ENCODE measurements at places on chromosomes 4 and X.

GRCh38 chr4:154492288-154492687 is 689 bp upstream of the DCHS2 start:
- H3K36me3 ChIP-seq: no peaks in the 10 kb centered on the region
- peaks cover 10% of the 10 kb centered on the region for H3K27me3 ChIP-seq
- no peak for DNase-seq
- H3K4me1 ChIP-seq: peaks cover 26% of the 10 kb centered on the region
- H3K4me3 ChIP-seq: no peak overlapping the region

- H3K4me1 ChIP-seq: no peaks in the 10 kb centered on the region
- no peak overlapping the region for H3K27ac ChIP-seq
- no peak overlapping the region for H3K4me3 ChIP-seq
- no peaks in the 10 kb centered on the region for H3K27me3 ChIP-seq
Measured at GRCh38 chr4:183589461-183590099, 69.4 kb downstream of the RWDD4 start.

- DNase-seq: no peak
- no peak overlapping the region for H3K4me3 ChIP-seq
- H3K27ac ChIP-seq: no peak overlapping the region
- no peaks in the 10 kb centered on the region for H3K27me3 ChIP-seq
- no peaks in the 10 kb centered on the region for H3K36me3 ChIP-seq
Measured at GRCh38 chr4:134862116-134862515, 660.5 kb upstream of the PABPC4L start.

DNA sequence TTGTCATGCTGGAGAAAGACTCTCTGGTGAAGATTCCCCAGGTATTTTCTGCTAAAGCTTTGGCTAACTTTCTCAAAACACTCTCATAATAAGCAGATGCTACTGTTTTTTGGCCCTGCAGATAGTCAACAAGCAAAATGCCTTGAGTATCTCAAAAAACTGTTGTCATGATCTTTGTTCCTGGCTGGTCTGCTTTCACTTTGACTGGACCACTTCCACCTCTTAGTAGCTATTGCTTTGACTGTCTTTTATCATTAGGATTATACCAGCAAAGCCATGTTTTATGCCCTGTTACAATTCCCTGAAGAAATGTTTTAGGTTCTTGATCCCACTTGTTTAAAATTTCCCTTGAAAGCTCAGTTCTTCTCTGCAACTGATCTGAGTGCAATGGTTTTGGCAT is 231.5 kb downstream of the SLC7A11 start:
- H3K27me3 ChIP-seq: no peaks in the 10 kb centered on the region
- no peaks in the 10 kb centered on the region for H3K36me3 ChIP-seq
- H3K27ac ChIP-seq: no peak overlapping the region
- H3K4me1 ChIP-seq: no peaks in the 10 kb centered on the region
- DNase-seq: no peak

DNA sequence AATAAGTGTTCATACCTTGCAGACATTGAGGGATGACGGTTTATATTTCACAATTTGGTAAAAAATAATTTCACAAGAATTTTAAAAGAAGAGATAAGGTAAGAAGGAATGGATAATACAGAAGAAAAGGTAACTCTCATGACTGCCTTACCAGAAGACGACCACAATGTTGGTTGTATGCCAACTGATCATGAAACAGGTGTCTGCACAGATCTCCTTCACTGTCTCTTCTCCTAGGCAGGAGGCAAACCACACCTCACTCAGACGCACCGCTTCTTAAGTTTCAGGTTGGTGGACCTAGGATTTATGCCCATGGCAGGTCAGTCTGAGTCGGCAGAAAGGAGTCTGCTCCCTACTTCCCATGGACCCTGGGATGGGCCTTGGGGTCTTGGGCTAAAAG is 177.2 kb downstream of the VSIG4 start:
- no peaks in the 10 kb centered on the region for H3K36me3 ChIP-seq
- peaks cover 19% of the 10 kb centered on the region for H3K27me3 ChIP-seq
- H3K27ac ChIP-seq: no peak overlapping the region
- H3K4me1 ChIP-seq: peaks cover 2% of the 10 kb centered on the region
- H3K4me3 ChIP-seq: no peak overlapping the region

- DNase-seq: peak; percentile 33
- H3K36me3 ChIP-seq: no peaks in the 10 kb centered on the region
- no peaks in the 10 kb centered on the region for H3K27me3 ChIP-seq
- H3K27ac ChIP-seq: no peak overlapping the region
Measured at GRCh38 chrX:17527135-17527701, 152.2 kb downstream of the NHS start.

DNA sequence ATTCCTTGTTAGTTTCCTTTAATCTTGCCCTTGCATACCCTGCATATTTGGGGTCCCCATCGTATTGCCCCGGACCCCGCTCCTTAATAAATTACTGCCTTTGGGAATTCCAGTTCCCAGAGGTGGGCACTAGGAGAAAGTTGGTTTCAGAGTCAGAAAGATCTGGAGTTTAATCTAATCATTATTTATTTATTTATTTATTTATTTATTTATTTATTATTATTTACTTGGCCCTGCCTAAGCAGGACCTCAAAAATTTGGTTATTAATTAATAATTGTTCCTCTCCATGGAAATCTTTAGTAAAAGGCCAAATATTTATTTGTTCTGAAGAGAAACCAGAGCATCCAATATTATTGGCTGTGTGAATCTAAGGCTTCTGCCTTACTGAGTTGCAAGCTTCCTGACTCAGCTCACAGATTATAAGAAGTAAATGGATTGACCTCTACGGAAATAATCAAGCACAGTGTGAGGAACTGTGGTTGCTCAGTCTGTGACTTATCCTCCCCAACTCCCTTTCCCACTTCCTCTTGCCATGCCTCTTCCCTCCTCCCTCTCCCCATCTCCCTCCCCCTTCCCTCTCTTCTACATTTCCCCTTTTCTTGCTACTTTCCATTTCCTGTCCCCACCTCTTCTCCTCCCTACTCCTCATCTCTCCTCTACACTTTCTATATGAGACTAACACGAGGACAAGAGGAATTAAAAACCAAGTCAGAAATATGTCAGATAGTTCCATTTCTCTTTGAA is 61.5 kb upstream of the AP1S2 start:
- H3K4me1 ChIP-seq: peaks cover 9% of the 10 kb centered on the region
- no peak overlapping the region for H3K4me3 ChIP-seq
- no peaks in the 10 kb centered on the region for H3K36me3 ChIP-seq
- H3K27me3 ChIP-seq: no peaks in the 10 kb centered on the region

- H3K27ac ChIP-seq: no peak overlapping the region
- H3K4me1 ChIP-seq: no peaks in the 10 kb centered on the region
- DNase-seq: no peak
- H3K27me3 ChIP-seq: no peaks in the 10 kb centered on the region
- H3K4me3 ChIP-seq: no peak overlapping the region
Measured at GRCh38 chr4:110211770-110212061, 13.3 kb upstream of the ELOVL6 start.

GRCh38 chr4:42642101-42642797 is 14.7 kb downstream of the ATP8A1 start:
- H3K36me3 ChIP-seq: no peaks in the 10 kb centered on the region
- H3K4me1 ChIP-seq: peaks cover 23% of the 10 kb centered on the region
- no peak overlapping the region for H3K27ac ChIP-seq
- no peaks in the 10 kb centered on the region for H3K27me3 ChIP-seq
- DNase-seq: no peak

DNA sequence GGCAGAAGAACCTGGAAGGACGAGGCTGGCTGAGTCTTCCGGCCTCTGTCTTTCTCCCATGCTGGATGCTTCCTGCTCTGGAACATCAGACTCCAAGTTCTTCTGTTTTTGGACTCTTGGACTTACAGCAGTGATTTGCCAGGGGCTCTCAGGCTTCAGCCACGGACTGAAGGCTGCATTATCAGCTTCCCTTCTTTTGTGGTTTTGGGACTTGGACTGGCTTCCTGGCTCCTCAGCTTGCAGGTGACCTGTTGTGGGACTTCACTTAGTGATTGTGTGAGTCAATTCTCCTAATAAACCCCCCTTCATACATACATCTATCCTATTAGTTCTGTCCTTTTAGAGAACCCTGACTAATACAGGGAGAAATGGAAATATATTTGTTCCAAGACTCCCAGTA is 265.8 kb downstream of the PCDH18 start:
- H3K27me3 ChIP-seq: no peaks in the 10 kb centered on the region
- H3K27ac ChIP-seq: no peak overlapping the region
- H3K36me3 ChIP-seq: no peaks in the 10 kb centered on the region
- no peaks in the 10 kb centered on the region for H3K4me1 ChIP-seq

DNA sequence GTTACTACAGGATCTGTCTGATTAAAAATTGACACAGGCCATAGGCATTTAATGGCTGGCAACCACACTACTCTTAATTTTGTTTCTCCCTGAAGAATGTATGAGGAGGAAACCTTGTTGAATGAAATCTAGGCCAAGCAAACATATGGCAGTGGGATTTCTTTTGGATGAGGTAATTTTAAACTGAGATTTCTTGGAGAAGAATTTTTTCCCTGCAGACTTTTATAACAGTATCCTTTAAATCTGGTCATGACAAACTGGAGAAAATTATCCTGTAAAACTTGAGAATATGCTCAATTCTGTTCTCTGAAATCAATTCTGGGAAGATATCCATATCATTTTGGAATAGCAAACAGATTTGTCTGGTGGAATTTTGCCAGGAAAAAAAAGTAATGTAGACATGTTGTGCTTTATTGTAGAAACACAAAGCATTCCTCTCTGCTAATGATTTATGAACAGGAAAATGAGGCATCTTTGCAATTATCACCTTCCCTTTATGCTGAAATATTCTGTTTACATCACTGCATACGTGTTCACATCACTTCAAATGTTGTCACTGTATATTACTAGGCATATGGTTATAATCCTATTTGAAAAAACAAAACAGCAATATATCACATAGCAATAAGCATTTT is 108.3 kb upstream of the ARSJ start:
- no peaks in the 10 kb centered on the region for H3K27me3 ChIP-seq
- H3K36me3 ChIP-seq: no peaks in the 10 kb centered on the region
- no peaks in the 10 kb centered on the region for H3K4me1 ChIP-seq

GRCh38 chr4:32477518-32477917 is 1757.3 kb downstream of the PCDH7 start:
- no peaks in the 10 kb centered on the region for H3K27me3 ChIP-seq
- H3K4me3 ChIP-seq: no peak overlapping the region
- H3K36me3 ChIP-seq: no peaks in the 10 kb centered on the region
- no peaks in the 10 kb centered on the region for H3K4me1 ChIP-seq
- no peak for DNase-seq

DNA sequence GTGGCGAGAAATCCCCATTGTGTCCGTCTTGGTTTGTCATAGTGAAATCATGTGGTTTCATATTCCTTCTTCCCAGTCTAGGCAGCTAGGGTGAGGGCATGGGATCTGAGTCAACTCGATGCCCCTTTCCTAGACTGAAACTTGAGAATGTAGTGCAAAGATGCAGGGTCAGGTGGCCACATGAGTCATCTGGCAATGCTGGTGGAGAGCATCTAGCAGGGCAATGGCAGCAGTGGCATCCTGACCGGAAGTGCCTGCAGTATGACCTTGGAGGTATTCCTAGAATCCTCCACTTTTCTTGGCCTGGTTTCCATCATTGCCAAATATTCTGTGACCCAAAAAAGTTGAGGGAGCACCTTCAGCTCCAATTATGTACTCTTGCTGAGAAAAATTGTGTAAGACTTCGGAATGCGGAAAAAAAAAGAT is 39.1 kb upstream of the TMEM184C start:
- H3K36me3 ChIP-seq: no peaks in the 10 kb centered on the region

DNA sequence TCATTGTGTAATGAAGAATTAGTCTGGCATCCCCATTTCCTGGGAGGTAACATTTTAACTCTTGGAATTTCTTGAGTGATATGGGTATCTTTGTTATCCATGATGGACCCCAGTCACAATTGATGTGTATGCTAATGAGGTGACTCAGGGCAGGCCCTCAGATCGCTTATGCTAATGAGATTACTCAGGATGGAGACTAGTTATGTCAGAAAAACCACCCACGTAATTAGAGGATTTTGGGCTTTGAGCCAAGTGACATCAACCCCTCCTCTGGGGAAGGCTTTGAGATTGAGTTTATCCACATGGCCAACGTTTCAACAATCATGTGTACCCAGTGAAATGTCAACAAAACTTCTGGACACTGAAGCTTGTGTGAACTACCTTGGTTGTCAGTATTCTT is 772.7 kb downstream of the STPG2 start:
- H3K4me3 ChIP-seq: no peak overlapping the region
- no peaks in the 10 kb centered on the region for H3K27me3 ChIP-seq
- H3K27ac ChIP-seq: no peak overlapping the region
- no peaks in the 10 kb centered on the region for H3K36me3 ChIP-seq
- no peak for DNase-seq
- H3K4me1 ChIP-seq: no peaks in the 10 kb centered on the region

DNA sequence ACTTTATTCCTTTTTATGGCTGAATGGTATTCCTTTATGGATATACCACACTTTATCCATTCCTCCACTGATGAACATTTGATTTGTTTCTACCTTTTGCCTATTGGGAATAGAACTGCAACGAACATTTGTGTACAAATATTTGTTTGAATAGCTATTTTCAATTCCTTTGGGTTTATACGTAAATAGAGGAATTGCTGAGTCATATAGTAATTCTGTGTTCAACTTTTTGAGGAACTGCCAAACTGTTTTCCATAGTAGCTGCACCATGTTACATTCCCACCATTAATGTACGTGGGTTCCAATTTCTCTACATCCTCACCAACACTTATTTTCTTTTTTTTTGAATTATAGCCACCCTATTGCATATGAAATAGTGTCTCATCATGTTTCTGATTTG is 156.5 kb upstream of the ATP6AP2 start:
- no peaks in the 10 kb centered on the region for H3K27me3 ChIP-seq
- H3K4me1 ChIP-seq: peaks cover under 1% of the 10 kb centered on the region
- no peaks in the 10 kb centered on the region for H3K36me3 ChIP-seq
- H3K4me3 ChIP-seq: no peak overlapping the region
- DNase-seq: no peak

GRCh38 chr4:170476351-170476750 is 386.6 kb upstream of the AADAT start:
- no peaks in the 10 kb centered on the region for H3K27me3 ChIP-seq

DNA sequence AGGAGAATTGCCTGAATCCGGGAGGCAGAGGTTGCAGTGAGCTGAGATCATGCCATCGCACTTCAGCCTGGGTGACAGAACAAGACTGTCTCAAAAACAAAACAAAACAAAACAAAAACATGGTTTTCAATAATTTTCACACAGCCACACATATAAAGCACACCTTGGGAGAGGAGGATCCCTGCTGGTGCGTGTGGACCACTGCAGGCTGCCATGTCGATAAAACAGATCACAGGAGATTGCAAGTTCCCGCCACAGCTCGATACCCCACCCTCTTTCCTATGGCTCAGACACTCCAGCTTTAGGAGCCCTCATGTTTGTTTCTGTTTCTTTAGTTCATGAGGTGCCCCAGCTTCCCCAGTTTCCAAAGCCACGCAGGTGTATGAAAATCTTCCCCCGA is 31.3 kb upstream of the CLDN24 start:
- no peaks in the 10 kb centered on the region for H3K36me3 ChIP-seq
- no peak for DNase-seq
- H3K27ac ChIP-seq: no peak overlapping the region
- H3K4me1 ChIP-seq: no peaks in the 10 kb centered on the region
- no peaks in the 10 kb centered on the region for H3K27me3 ChIP-seq

GRCh38 chr4:185580699-185581098 is 45.4 kb upstream of the PDLIM3 start:
- peaks cover 66% of the 10 kb centered on the region for H3K27me3 ChIP-seq
- no peaks in the 10 kb centered on the region for H3K36me3 ChIP-seq
- no peaks in the 10 kb centered on the region for H3K4me1 ChIP-seq
- H3K4me3 ChIP-seq: no peak overlapping the region
- no peak for DNase-seq
